Lung microvascular endothelial cell (primary cell): ENCODE measurements at places on chromosomes 6 and 20. TPM values are rescaled to one million over a fixed set of nuclear protein-coding genes. Genes with fewer than 3 reads are reported as not detected.
A peak's percentile ranks its signal among the peaks of the same experiment; 100 is the strongest.

DNA sequence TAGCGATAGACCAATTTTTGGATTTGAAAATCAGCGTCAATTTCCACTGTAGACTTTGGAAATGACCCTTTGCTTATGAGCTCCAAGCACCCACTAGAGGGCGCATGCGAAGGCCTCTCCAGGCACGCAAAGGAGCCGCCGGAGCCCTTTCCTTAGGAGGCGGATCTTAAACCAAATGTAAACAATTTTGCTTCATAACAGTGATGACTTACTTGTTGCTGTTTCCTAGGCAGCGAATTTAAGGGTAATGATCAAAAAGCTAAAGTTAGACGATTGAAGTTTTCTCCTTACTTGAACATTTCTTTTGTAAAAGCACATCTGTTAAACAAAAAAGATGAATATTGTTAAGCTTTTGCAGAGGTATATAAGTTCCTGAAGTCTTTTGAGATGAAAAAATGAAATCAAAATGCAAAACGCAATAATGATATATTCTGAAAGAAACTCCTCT is 29.2 kb upstream of the EXOC2 start:
- peak; percentile 90 for DNase-seq

The RAD21L1 gene
- total RNA-seq, result not detected in 2 replicates

- DNase-seq, result no peak
These were observed 165.5 kb downstream of the SYNE1 start for GRCh38 chr6:152471456-152472265.

- no peak for DNase-seq
These were observed 13.8 kb upstream of the POPDC3 start for GRCh38 chr6:105193647-105194046.

GRCh38 chr6:19921786-19922185 is 84.6 kb downstream of the ID4 start:
- no peak for DNase-seq

- no peak for DNase-seq
These were observed 21.1 kb downstream of the MYT1 start for GRCh38 chr20:64185276-64185900.

DNA sequence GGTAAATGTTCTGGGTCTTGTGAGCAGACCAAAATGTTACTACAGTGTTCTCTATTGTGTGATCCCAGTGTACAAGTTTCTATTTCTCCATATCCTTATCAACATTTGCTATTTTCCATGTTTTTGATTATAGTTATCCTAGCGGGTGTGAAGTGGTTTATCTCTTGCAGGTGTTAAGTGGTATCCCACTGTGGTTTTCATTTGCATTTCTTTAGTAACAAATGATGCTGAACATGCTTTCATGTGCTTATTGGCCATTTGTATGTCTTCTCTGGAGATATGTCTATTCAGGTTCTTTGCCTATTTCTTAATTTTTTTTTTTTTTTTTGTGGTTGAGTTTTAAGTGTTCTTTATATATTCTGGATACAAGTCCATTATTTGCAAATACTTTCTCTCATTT is 35.5 kb downstream of the NSFL1C start:
- no peak for DNase-seq

- no peak for DNase-seq
These were observed 304.9 kb upstream of the RNF24 start for GRCh38 chr20:4320291-4320690.

DNA sequence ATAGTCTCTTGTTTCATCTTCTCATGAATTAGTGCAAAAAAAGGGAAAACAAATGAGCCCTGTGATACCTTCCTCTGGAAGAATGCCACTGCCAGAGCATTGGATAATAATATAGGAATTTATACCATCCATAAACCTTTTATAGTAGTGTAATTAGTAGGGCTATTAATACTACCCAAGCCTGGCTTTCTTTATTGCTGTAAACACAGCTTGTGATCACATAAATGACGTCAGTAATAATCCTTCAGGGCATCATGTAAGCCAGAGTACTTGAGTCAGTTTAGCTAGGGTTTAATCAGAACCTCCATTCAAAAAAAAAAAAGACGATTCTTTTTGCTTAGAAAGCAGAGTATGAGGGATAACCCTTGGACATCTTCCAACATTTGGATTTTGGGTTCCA is 264.8 kb downstream of the SLC35F1 start:
- DNase-seq, result no peak

DNA sequence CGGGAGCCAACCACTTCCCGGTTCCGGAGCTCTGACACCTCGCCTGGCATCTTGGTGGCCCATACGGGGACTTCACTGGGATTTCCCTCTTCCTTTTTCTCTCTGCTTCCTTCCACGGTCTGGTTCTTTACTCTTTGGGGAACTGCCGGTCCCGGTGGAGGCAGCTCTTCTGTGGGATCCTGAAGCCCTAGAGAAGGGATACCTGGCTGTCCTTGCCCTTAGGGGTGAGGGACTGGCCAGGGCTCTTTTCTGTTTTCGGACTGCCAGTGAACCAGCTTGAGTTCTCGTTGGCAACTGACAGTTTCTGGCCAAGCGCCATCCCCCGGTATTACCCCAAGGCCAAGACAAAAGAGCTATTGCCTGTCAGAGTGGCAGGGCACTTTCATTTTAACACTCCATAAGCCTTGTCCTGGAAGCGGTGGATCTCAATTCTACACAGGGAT is 880 bp upstream of the CPXM1 start:
- DNase-seq, result no peak

DNA sequence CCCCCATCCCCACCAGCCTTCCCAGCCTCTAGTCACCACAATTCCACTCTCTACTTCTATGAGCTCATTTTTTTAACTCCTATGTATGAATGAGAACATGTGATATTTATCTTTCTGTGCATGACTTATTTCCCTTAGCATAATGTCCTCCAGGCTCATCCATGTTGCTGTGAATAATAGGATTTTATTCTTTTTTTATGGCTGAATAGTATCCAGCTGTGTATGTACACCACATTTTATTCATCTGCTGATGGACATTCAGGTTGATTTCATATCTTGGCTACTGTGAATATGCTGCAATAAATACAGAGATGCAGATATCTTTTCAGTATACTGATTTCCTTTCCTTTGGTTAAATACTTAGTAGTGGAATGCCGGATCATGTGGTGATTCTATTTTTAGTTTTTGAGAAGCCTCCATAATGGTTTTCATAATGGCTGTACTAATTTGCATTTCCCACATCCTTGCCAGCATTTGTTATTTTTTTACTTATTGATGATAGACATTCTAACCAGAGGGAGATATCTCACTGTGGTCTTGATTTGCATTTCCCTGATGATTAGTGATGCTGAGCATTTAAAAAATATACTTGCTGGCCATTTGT is 194.9 kb downstream of the PACRG start:
- DNase-seq, result no peak

DNA sequence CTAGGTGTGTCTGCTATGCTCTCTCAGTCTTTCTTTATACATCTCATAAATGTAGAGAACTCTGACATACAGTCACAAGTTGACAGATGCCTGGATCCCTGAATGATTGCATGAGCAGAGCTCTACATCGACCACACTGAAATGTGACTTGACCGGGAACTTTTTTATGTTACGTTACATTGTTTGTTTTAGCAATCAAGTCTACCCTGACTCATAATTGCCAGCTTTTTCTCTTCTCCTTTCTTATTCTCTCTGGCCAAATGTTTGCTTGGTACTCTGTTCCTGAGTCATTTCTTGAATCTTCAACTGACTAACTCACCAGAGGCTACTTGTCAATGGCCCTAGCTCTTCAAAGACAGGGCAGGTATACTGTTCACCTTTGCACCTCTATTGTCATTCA is 213.6 kb upstream of the DTNBP1 start:
- no peak for DNase-seq
